ENCODE measurements at places on chromosomes 7 and 10. TPM values are rescaled to one million over a fixed set of nuclear protein-coding genes. Genes with fewer than 3 reads are reported as not detected.

The VGF gene
- 0.11 TPM for total RNA-seq

The PRSS2 gene
- not detected for total RNA-seq

DNA sequence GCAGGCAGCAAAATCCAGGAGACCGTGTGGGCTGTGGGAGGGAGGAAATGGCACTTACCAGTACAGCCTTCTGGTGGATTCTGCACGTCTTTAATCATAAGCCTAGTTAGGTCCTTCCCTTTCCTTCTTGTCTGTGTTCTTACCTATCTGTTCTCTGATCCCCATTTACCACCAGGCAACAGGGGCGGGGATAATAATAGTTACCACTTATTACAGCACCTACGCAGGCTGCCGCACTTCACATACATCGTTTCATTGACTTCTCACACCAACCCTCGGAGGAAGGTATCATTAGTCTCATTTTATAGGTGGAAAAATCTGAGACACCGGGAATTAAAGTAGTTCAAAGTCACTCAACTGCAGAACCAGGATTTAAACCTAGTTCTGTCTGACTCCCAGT lies 4.5 kb upstream of the EPHA1 start:
- DNase-seq, result no peak

DNA sequence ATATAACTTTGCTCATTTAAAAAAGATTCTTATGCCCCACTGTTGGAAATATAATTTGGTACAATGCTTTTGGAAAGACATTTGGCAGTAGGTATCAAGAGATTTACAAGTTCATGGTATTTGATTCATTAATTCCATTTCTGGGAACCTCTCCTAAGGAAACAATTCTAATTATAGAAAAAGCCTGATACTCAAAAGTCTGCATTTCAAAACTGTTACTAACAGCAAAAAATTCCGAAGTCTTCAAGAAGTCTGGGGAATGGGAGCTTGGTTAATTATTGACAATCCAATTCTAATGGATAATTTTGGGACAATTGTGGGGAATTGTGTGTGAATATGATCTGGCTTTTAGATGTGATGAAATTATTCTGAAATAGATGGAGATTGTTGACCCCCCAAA lies 59.6 kb downstream of the HDAC9 start:
- no peak for DNase-seq

The VIPR2 gene
- total RNA-seq, result 0.42 TPM

The OTUD1 gene
- 5.7 TPM for total RNA-seq

The IL6 gene
- total RNA-seq, result 4.5 TPM

The LIPJ gene
- not detected for total RNA-seq

DNA sequence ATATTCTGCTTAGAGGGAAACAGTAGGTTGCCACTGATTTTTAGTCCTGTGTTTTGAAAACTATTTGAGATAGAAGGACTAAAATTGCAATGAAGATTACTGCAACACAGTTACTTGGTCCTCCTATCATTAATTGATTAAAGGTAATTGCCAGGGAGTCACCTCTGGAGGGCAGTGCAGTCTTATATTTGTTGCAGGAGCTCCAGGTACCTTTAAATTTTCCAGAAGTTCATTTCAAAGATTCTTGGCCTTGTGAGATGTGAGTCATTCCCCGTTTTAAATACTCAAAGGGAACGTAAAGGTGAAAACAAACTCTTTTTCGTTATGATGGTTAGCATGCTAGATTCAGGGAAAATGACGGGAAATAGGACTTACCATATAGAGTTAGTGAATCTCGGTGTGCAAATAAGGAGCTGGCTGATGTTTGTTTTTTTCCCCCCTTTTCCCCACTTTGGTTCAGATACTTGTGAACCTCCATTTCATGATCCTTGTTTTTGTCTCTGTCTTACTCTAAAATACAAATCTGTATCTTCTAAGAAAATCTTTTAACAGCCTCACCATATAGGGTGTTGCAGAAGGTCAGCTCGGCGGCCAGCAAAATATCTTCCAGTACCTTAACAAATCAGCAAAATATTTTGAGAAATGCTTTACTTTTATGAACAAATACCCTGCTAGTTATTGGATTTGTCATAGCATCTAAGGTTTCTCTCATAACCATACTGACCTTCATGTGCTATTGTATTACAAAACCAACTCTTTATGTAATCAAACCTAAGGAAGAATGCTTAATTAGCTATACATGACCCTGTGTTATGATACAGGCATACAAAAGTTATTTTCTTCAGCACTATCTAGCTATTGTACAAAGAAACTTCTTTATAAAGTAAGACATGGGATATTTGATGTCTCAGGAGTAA lies 143.0 kb upstream of the HDAC9 start:
- peak; percentile 51 for DNase-seq

GRCh38 chr7:23471106-23471859 lies 992 bp upstream of the IGF2BP3 start:
- peak; percentile 67 for DNase-seq

DNA sequence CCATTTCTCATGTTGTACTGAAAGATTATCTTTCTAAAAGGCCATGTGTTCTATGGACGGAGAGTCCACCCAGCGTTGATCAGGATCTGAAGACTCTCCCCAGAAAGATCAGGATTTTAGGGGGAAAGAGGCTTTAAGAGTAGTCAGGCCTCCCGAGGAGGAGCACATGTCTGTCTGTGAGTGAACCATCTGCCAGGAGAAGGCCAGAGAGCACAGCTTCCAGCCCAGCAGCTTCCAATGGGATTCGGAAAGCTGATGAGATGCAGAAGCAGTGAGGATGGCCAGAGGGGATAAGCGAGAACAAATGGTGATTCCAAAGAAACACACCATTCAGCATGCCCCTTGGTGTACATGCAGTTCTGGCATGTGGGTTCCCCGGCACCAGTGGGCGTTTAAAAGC lies 88.5 kb upstream of the TCERG1L start:
- DNase-seq, result no peak

All from activated CD4-positive, alpha-beta T cell treated with anti-CD3 and anti-CD28 coated beads for 36 hours (primary cell).